ENCODE measurements at places on chromosomes 11 and 22.

GRCh38 chr11:36019005-36019596 lies 75.2 kb downstream of the LDLRAD3 start:
- no peak for DNase-seq

- DNase-seq: no peak
These were observed 149.1 kb downstream of the SHANK2 start for GRCh38 chr11:71103266-71103665.

- DNase-seq: no peak
These were observed 5.5 kb downstream of the KIAA0930 start for GRCh38 chr22:45235101-45235777.

GRCh38 chr22:49260681-49261580 lies 566.7 kb downstream of the BRD1 start:
- no peak for DNase-seq

DNA sequence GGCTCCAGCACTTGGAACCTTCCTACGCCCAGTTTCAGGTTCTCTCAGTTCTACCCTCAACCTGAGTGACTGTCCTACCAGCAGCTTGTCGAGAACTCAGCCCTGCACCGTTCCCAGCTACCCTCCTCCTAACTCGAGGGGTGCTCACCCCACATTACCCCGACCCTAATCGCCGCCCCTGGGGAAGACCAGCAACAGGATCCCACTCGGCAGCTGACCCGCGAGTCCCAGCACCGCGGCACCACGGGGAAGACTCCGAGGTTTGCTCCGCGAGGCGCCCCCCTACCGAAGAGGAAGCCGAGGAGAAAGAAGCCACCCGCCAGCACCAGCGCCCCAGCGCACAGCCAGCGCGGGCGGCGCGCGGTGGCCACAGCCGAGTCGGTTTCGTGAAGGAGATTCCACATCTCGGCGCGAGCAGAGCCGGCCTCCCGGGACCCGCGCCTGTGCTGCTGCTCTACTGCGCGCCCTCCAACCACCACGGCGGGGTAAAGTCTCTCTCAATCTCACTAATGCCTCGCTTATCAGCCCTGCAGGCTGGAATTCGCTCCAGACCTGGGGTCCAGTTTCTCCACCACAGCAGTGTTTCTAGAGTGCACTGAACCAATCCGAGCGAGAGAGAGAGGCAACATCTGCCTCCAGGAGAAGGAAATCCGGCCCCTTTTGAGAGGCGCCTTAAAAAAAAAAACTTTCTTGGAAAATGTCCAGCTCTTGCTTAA lies at the start of gene FOLH1:
FOLH1 (minus strand) TSS at position 597 of the 716 bp plus-strand sequence; CDS start at position 404, 193 bp downstream.
- no peak for DNase-seq

- no peak for DNase-seq
These were observed 165.9 kb downstream of the NAV2 start for GRCh38 chr11:19878520-19878919.

DNA sequence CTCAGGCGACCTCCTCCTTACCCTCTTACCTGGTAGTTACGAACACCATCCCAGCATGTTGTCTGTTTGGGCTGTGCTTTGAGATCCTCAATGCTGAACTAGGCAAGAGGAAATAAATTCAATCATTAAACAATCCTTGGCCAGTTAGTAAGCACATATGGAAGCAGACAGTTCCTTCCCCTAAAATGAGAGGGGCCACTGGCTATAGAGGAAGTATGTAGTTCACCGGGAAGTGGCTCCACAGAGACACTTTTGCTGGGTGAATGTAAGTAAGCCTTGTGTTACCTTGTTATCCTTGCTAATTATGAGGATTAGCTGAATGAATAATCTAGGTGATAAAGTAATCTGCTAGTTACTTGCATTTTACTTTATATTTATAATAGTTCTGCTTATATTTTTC lies 2.9 kb downstream of the THYN1 start:
- no peak for DNase-seq

GRCh38 chr11:29119707-29120618 lies 896.9 kb downstream of the KCNA4 start:
- peak; percentile 96 for DNase-seq

- no peak for DNase-seq
These were observed 26.7 kb downstream of the ANKRD42 start for GRCh38 chr11:83220260-83220659.

- peak; percentile 47 for DNase-seq
These were observed 68.2 kb upstream of the EED start for GRCh38 chr11:86176165-86176884.

DNA sequence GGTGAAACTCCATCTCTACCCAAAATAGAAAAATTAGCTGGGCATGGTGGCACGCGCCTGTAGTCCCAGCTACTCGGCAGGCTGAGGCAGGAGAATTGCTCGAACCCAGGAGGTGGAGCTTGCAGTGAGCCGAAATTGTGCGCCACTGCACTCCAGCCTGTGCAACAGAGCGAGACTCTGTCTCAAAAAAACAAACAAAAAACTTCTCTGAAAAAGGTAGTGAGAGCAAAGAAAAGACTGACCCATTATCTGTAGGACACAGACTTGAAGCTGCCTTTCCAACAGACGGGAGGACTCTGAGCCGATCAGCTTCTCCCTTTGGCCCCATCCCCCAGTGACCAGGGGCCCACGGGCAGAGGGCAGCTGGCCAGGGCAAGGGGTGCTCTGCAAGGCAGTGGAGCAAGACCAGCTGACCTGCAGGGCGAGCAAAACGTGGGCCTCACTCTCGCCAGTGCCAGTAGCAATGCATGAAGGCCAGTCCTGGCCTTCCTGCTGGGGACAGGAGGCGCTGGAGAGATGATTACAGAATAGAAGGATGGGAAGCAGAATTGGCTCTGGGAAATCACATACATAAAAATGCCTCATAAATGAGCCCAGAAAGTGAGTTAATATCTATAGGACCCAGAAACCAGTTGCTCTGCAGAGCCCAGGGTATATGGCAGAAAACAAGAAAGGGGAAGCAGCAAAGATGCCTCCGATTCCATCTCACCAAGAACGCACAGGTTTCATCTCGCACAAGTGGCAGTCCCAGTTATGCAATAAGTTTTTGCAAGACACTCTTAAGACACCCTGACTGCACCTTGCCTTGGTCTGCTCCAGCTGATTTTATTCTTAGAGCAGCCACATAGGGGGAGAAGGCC lies 2.8 kb downstream of the EHD1 start:
- no peak for DNase-seq

DNA sequence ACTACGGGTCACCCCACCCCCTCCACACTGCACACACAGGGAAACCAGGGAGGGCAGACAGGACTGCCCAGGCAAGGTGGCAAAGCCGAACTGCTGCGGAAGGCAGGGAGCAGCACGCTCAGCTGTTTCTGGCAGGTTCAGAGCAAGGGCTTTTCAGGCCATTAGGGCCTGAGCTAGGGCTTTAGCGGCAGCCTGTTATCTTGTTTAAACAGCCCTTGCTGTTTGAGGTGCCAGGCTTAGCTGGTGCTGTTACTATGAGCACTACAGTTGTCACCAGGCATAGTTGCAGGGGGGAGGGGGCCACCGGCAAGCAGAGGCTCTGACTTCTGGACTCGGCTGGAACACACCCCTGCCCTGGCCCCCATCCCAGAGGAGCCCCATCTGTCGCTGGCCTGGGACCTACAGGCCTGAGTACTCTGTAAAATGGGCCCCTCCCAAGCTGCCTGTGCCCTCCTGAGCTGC lies 34.9 kb downstream of the RSPH14 start:
- DNase-seq: no peak

GRCh38 chr22:37502342-37503182 lies 16.4 kb upstream of the MFNG start:
- no peak for DNase-seq

DNA sequence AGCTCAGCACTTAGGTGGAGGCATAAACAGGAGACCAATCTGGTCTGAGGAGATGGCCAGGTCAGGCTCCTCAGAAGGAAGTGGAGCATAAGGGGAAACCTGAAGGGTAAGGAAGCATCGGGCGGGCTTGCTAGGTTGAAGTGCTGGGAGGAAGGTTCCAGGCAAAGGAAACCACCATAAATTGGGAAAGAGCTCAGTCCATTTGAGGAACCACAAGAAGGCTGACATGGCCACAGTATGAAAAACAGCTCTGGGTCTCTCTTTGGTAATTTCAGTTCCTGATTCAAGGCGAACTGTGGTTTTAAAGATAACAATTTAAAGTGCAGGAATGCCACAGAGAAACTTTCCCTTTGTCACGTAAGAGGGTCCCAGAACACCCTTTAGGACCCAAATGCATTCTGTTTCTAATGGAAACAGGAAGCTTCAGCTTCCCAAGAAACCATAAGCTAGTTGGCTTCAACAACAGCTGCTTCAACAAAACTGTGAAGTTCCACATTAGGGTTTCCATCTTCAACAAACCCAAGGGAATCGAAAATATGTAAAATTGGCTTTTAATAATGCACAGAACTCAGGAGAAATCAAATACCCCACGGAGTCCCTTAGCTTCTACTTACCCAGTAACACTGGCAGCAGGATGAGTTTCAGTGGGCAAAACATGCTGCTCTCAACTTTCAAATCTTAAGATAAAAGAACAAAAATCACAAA lies 10.4 kb downstream of the JAML start:
- no peak for DNase-seq

GRCh38 chr11:31870609-31871309 lies 59.6 kb upstream of the PAX6 start:
- peak; percentile 43 for DNase-seq

DNA sequence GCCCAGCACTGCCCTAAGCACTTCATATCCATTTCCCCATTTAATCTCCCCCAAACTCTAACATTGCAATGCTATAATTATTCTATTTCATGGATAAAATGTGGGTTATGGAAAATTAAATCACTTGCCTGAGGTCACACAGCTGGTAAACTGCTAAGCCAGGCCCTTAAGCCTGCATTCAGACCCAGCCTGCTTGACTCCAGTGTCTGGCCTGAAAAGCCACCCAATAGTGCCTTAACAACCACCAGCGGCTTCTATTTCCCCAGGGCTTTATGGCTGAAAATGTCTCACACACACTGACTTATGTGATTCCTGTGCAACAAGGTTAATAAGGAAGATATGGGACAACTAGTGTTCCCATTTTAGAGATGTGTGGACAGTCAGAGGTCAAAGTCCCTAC lies 178.5 kb upstream of the SNX19 start:
- no peak for DNase-seq

- no peak for DNase-seq
These were observed 119.7 kb upstream of the BID start for GRCh38 chr22:17893900-17894535.

DNA sequence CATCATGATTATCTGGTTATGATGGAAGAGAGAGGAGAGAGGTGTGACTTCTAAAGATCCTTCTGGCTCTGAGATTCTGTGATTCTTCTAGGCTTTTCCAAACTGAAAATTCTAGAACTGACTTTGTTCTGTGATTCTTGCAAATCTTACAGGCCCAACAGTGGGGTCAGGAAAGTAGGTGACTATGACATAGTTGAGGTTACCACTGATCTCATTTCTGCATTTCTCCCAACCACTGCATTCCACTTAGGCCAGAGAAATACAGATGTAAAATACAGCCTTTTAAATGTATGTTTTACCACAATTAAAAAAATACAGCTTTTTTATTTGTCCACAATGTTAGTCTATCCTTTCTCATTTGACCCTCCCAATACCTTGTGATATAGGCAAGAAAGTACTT lies 83.7 kb downstream of the STIM1 start:
- DNase-seq: peak; percentile 84
